ENCODE measurements at places on chromosomes 7 and 10.

- no peak for DNase-seq
Observed at GRCh38 chr10:64091897-64092296, 570.7 kb downstream of the REEP3 start.

DNA sequence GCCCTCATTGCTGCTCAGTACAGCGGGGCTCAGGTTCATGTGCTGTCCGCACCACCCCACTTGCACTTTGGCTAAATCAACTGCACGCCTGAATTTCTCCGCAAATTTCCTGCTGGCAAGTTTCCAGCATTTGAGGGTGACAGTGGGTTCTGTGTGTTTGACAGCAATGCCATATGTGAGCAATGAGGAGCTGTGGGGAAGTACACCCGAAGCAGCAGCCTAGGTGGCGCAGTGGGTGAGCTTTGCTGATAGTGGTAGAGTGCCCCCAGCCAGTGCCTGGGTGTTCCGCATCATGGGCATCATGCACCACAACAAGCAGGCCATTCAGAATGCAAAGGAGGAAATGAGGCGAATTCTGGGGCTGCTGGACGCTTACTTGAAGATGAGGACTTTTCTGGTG lies 103.9 kb upstream of the POT1 start:
- DNase-seq: no peak

DNA sequence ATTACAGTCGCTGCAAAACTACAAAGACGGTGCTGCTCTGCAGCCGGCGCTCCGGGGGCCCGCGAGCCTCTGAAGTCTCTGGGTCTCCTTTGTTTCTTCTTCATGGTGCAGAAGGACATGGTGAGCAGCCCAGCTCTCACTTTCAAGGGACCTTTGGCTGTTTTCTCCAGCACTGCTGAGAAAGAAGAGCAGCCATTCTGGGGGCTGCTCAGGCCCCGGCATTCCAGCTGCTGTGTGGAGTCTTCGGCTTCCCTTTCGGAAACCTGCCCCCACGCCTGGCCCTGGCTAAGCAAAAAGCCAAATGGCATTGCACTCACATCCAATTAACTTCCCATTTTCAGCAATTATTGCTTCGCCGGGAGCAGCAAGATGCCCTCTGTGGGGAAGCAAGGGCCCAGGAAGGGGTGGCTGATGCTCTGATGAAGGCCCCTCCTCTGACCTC lies 555.7 kb downstream of the PTPRN2 start:
- no peak for DNase-seq

- no peak for DNase-seq
Observed at GRCh38 chr10:120457431-120458172, 575 bp downstream of the PLPP4 start.

DNA sequence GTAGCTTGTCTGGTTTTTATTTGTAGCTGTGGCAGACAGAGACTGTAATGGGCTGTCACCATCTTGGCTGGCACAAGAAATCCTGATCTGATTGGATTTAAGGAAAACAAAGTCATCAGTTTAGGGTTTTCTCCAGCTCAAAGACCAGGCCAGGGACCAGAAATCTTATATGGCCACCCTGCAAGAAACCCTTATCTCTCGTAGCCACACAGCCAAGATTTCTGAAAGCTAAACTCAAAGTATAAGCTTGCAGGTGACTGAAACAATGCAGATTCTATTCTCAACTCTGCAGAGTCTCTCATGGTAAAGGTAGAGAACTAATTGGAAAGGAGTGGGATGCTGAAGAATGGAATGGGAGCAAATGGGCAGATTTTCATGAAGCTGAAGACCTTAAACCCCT lies 3.2 kb upstream of the ASB13 start:
- DNase-seq: no peak

DNA sequence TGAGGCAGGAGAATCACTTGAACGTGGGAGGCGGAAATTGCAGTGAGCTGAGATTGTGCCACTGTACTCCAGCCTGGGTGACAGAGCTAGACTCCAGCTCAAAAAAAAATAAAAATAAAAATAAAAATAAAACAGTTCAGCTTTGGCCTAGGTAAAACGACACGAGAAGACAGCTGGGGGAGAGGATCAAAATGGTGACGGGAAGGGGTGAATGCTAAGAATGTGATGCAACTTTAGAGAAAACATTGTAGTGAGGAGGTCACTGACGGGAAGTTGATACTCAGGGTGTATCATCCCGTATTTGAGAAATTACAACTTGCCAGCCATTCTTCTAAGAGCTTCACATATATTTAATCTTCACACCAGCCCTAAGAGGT lies 1.1 kb downstream of the NDST2 start:
- no peak for DNase-seq

- peak; percentile 30 for DNase-seq
Observed at GRCh38 chr10:131960631-131961046, 21.1 kb downstream of the BNIP3 start.

DNA sequence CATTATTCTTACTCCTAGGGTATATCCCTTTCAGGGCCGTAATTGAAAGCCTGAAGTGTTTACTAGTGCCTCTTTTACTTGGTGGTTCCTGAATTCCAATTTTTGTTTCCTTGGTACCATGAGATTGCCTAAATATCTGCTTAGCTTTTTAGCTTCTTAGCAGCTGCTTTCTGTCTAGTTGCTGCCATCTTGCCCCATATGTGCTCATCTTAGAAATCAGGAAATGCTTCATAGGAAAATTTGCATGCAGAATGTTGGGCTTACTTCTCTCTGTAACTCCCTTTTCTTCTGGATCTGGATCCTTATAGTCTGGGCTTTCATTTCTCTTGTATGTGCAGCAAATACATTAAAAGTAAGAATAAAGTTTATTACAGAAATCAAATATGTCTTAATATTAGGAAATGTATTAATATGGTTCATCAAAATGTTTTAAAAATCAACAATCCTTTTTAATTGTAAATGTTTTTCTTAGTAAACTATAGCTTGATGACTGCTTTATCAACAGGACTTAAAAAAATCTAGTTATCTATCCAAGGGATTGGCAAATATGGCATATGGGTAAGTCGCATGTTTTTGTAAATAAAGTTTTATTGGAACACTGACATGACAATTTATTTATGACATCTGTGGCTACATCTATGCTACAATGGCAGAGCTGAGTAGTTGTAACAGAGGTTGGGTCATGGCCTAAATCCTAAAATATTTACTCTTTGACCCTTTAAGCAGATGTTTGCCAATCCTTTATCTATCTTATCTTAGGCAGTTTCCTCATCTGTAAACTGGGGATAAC lies 73.5 kb upstream of the CDK6 start:
- no peak for DNase-seq

- DNase-seq: peak; percentile 35
Observed at GRCh38 chr10:92241158-92241500, 49.7 kb downstream of the CPEB3 start.

All from body of pancreas (tissue), 4 donors.